ENCODE measurements at places on chromosomes 3 and 15. TPM values are rescaled to one million over a fixed set of nuclear protein-coding genes. Genes with fewer than 3 reads are reported as not detected.

The FAM107A gene
- 127 TPM for total RNA-seq

The LSMEM2 gene
- 15.9 TPM for total RNA-seq

The CTXN2 gene
- not detected for total RNA-seq

The GHSR gene
- not detected for total RNA-seq

The TMEM212 gene
- total RNA-seq, result not detected

The PLA1A gene
- 0.58 TPM for total RNA-seq

The CADPS gene
- total RNA-seq, result 8.9 TPM

DNA sequence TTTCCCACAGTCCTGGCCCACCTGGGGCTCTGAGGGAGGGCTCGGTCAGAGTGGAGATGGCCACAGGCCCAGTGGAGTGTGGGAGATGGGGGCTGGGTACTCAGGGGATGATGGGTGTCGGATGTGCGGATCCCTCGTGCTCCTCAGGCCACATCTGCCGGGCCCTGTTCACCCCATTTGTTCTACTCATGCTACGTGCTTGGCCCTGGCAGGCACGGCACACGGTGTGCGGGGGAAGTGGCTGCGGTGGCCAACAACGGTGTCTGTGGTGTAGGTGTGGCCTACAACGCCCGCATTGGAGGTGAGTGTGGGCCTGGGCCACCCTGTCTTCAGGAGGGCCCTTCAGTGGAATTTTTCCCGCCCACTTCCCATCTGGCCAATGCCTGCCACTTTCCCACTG is 7.0 kb upstream of the FES start:
- H3K27me3 ChIP-seq, result no peaks in the 10 kb centered on the region
- no peak overlapping the region for H3K4me3 ChIP-seq
- H3K36me3 ChIP-seq, result peaks cover 69% of the 10 kb centered on the region
- DNase-seq, result no peak
- no peak overlapping the region for H3K27ac ChIP-seq

GRCh38 chr15:78981532-78982313 is 36.9 kb upstream of the CTSH start:
- H3K4me1 ChIP-seq, result peaks cover 20% of the 10 kb centered on the region
- DNase-seq, result no peak
- H3K36me3 ChIP-seq, result no peaks in the 10 kb centered on the region
- no peak overlapping the region for H3K4me3 ChIP-seq
- H3K27me3 ChIP-seq, result no peaks in the 10 kb centered on the region

- no peak overlapping the region for H3K4me3 ChIP-seq
- no peaks in the 10 kb centered on the region for H3K36me3 ChIP-seq
- no peak overlapping the region for H3K27ac ChIP-seq
- DNase-seq, result peak; percentile 42
- no peaks in the 10 kb centered on the region for H3K27me3 ChIP-seq
These were observed 58.0 kb downstream of the CMTM8 start for GRCh38 chr3:32296251-32297204.

DNA sequence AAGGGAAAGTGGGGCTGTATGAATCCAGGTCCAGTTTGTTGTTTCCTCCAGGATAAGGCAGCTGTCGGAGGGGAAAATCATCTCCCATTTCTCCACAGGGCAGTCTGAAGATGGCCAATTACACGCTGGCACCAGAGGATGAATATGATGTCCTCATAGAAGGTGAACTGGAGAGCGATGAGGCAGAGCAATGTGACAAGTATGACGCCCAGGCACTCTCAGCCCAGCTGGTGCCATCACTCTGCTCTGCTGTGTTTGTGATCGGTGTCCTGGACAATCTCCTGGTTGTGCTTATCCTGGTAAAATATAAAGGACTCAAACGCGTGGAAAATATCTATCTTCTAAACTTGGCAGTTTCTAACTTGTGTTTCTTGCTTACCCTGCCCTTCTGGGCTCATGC is 911 bp downstream of the CCRL2 start:
- peak overlapping the region; percentile 55 for H3K4me3 ChIP-seq
- no peak for DNase-seq
- no peaks in the 10 kb centered on the region for H3K27me3 ChIP-seq
- H3K27ac ChIP-seq, result peak overlapping the region; percentile 94

DNA sequence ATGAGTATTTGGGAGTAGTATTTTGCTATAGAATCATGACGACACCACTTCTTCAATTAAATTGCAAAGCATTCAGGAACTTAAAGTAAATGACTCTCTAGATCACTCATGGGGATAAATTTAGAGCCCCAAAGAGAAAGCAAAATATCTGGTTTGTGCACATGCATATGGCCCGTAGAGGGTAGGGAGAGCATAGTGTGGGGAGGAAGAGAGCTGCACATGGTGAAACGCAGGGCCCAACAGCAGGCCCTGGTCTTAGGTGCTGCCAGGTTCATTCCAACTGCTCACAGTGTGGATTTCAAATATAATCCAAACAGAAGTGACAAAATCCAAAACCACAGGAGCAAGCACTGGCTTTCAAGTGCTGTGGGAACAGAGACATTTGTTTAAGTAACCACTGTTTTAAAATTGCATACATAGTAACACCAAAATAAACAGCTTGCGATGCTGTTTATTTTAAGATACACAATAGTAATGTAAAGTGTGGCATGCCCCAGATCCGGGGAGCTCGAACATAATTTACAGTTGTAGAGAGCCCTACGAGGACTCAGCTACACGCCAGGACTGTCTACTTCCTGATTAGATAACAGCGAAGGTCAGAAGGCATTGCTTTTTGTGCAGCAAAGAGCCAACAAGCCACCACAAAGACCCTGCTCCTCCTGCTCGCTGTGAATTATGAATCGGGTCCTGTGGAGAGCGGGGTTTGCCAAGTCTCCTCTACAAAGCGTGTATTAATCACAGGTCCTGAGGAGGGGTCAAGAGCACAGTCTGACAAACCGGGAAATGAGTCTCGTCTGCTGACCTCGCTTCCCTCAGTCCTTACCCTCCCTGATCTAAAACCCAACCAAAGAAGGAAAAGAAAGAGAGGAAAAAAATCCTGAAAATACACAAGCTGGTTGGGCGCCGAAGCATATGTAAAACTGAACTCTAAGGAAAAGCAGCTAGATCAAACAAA is 80.6 kb downstream of the MEIS2 start:
- H3K27me3 ChIP-seq, result no peaks in the 10 kb centered on the region
- H3K4me3 ChIP-seq, result peak overlapping the region; percentile 12
- no peaks in the 10 kb centered on the region for H3K36me3 ChIP-seq
- DNase-seq, result peak; percentile 28
- peak overlapping the region; percentile 73 for H3K27ac ChIP-seq

GRCh38 chr3:49967291-49967690 is 27.3 kb downstream of the RBM6 start:
- no peaks in the 10 kb centered on the region for H3K27me3 ChIP-seq
- no peaks in the 10 kb centered on the region for H3K36me3 ChIP-seq
- H3K4me3 ChIP-seq, result no peak overlapping the region
- no peak for DNase-seq
- H3K27ac ChIP-seq, result no peak overlapping the region

DNA sequence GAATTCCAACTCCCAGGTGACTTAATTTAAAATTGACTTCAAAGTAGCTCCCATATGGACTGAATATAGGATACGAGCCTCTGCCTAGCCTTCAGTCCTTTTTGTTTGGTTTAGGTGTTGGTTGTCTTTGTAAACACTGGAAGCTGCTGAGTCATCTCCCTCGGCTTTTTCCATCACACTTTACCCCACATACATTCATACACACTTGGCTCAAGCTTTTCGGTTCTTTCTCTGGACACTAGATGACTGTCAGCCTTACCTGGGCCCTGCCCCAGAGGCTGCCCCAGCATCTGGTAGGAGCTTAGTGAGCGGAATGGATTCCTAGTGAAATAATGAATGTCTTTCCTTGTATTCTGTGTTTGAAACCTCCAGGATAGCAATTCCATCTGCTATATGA is 201.5 kb upstream of the IL12A start:
- H3K36me3 ChIP-seq, result no peaks in the 10 kb centered on the region
- H3K27ac ChIP-seq, result no peak overlapping the region
- no peaks in the 10 kb centered on the region for H3K27me3 ChIP-seq
- H3K4me1 ChIP-seq, result peaks cover 8% of the 10 kb centered on the region
- DNase-seq, result no peak

DNA sequence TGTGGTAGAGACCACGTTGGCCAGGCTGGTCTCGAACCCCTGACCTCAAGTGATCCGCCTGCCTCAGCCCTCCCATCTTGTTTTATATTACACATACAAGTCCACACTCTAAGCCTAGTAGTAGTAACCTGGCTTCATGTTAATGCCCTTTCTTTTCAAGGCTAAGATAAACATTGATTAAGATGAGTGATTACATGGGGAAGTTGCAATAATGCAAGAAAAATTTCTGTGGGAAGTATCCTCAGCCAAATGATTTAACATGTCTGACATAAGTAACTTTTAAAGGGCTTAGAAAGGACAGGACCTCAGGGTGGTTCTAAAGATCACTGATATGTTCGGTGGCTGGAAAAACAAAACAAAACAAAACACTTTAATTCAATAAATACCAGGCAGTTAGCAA is 72.1 kb downstream of the SFMBT1 start:
- H3K27me3 ChIP-seq, result no peaks in the 10 kb centered on the region
- H3K4me1 ChIP-seq, result no peaks in the 10 kb centered on the region
- H3K36me3 ChIP-seq, result no peaks in the 10 kb centered on the region
- no peak for DNase-seq
- no peak overlapping the region for H3K27ac ChIP-seq

- H3K36me3 ChIP-seq, result peaks cover 46% of the 10 kb centered on the region
- H3K4me1 ChIP-seq, result peaks cover 47% of the 10 kb centered on the region
- no peaks in the 10 kb centered on the region for H3K27me3 ChIP-seq
- no peak overlapping the region for H3K27ac ChIP-seq
- no peak for DNase-seq
These were observed 44.0 kb downstream of the PSMD6 start for GRCh38 chr3:63979093-63979885.

- H3K27me3 ChIP-seq, result no peaks in the 10 kb centered on the region
- no peaks in the 10 kb centered on the region for H3K36me3 ChIP-seq
- DNase-seq, result no peak
- no peaks in the 10 kb centered on the region for H3K4me1 ChIP-seq
- H3K4me3 ChIP-seq, result no peak overlapping the region
These were observed 40.6 kb downstream of the LINGO1 start for GRCh38 chr15:77591968-77592613.

DNA sequence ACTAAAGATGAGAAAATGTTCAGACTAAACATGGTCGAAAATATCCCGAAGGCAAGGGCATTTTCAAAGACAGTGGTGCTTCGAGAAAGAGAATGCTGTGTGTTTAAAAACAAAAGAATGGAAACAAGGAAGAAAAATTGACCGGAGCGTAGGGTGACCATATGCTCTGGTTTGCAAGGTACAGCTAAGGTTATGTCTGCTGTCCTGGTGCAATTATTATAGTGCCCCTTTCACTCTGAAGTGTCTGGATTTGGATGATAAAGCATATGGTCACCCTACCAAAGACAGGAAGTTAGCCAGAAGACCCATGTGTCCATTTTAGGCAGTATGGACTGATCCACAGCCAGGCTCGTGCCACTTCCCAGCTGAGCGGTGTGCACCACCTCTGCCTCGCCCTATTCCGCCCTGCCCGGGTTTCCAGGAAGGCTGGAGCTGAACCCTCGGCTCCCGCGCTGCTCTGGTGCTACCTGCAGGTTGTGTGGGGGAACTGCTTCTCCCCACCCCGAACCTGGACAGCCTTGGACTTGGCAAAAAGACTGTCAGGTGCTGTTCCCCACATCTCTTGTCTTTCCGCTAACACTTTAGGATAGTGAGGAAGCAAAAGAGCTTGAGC is 25.2 kb downstream of the GOLGA6D start:
- H3K27me3 ChIP-seq, result peaks cover 28% of the 10 kb centered on the region
- no peak overlapping the region for H3K4me3 ChIP-seq
- H3K27ac ChIP-seq, result no peak overlapping the region
- H3K4me1 ChIP-seq, result no peaks in the 10 kb centered on the region
- no peaks in the 10 kb centered on the region for H3K36me3 ChIP-seq
- DNase-seq, result no peak

DNA sequence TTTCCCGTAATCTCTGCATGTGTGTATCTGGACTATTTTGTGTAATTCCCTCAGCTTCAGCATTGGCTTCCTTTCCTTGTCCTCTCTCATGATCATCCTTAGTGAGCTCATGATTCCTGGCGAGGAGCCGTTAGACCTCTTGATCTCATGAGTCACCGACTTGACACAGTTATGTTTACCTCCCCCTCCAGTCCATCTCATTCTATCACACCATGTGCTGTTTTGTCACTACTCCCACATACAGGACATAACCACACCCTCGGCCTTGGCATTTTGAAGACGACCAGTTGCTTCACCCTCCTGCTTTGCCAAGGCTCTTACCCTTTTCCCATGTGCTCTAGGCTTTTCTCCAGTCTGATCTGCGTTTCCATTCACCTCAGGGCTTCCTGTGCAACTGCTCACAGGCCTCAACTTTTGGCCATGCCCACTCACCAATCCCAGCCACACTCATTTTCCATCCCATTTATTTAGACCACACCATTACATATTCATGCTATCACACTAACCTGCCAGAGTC is 41.5 kb downstream of the CP start:
- H3K4me1 ChIP-seq, result peaks cover 17% of the 10 kb centered on the region
- no peaks in the 10 kb centered on the region for H3K27me3 ChIP-seq
- peaks cover 20% of the 10 kb centered on the region for H3K36me3 ChIP-seq
- no peak overlapping the region for H3K4me3 ChIP-seq
- H3K27ac ChIP-seq, result peak overlapping the region; percentile 41
- DNase-seq, result peak; percentile 83

GRCh38 chr15:29668120-29668602 is 154.1 kb downstream of the TJP1 start:
- H3K36me3 ChIP-seq, result no peaks in the 10 kb centered on the region
- no peaks in the 10 kb centered on the region for H3K27me3 ChIP-seq
- no peaks in the 10 kb centered on the region for H3K4me1 ChIP-seq
- peak; percentile 55 for DNase-seq
- H3K27ac ChIP-seq, result no peak overlapping the region
- H3K4me3 ChIP-seq, result no peak overlapping the region

GRCh38 chr3:16132190-16132589 is 42.3 kb upstream of the GALNT15 start:
- DNase-seq, result no peak
- H3K4me3 ChIP-seq, result no peak overlapping the region
- peak overlapping the region; percentile 56 for H3K27ac ChIP-seq

DNA sequence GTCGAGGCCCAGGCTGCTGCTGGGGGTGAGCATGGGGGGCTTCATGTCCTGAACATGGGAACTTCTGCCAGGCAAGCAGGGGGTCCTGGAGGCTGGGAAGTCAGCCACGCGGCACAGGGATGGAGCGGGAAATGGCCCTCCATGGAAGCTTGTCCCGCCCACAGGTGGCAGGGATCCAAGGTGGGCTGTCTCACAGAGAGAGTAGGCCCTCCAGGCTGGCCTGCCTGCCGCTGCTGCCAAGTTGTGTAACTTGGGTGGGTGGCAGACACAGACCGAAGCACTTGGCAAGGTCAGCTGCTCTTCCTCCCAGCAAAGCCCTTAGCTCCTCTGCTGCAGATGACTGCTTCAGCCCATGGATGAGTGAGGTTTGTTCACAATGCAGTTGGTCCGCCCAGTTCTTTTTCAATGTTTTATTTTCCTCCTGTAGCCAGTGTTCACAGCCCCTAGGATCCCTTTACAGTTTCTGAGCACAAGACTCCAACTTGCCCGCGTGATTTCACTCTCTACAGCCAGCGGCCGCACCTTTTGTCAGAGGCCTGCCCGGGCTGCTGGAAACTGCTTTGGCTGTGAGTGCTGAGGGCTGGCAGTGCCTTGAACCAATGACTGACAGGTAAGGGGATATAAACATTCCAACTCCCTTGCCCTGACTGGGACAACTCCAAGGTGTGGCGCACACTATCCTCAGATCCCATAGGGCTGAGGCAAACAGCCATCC is 26.7 kb downstream of the HCN4 start:
- no peaks in the 10 kb centered on the region for H3K36me3 ChIP-seq
- peak overlapping the region; percentile 31 for H3K27ac ChIP-seq
- peaks cover 3% of the 10 kb centered on the region for H3K27me3 ChIP-seq
- no peak overlapping the region for H3K4me3 ChIP-seq
- DNase-seq, result peak; percentile 66

- no peaks in the 10 kb centered on the region for H3K27me3 ChIP-seq
- H3K27ac ChIP-seq, result peak overlapping the region; percentile 76
- no peaks in the 10 kb centered on the region for H3K36me3 ChIP-seq
- H3K4me1 ChIP-seq, result peaks cover 11% of the 10 kb centered on the region
These were observed 25.7 kb downstream of the LIPC start for GRCh38 chr15:58457466-58457965.

All from heart left ventricle (tissue), 16 donors.